ENCODE measurements at places on chromosomes 11 and 22.

DNA sequence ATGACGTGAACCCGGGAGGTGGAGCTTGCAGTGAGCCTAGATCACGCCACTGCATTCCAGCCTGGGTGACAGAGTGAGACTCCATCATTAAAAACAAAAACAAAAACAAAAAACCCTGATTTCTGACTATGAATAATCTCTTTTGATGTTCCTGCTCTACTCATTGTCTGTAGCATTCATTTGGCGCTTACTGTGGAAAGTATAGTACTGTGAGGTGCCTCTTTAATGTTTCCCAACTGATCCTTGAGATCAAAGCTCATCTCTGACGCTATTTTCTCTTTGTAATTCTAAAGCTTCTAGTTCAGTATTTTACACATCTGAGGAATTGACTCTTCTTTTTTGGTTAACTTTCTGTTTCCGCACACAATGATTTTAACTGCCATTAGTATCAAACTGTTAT, 60.0 kb downstream of the GRK3 start:
- DNase-seq: peak; percentile 85

DNA sequence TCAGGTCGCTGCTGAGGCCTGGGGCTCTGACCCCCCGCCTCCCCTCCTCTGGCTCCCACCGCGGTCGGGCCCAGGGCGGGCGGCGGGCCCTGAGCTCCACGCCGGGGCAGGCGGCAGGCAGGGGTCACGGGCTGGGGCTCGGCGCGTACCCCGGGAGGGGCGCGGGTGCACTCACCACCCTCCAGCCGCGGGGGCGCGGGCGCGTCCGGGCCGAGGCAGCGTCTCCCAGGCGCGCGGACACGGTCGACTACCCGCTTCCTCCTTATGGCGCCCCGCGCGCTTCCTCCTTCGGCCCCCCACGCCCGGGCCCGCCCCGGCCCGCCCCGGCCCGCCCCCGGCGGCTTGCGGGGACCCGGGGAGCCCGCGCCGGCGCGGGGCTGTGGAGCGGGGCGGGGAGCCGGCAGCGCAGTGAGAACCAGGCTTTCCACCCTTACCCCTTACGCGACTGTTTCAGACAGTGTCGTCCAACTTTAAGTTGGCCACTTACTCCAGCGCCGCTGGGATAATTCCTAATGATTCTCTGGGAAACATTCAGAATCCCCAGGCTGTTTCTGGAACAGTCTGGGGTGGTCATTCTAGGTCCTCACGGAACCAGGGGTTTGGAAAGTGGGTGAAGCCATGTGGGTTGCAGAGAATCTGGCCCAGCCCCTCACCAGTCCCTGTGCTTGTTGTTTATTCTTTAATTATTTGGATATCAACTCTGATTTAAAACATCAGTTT, at the start of gene BID:
TSS of gene BID (minus strand) at position 264 of the 720 bp plus-strand sequence. CDS start 24,353 bp downstream, outside the sequence.
- no peak for DNase-seq

DNA sequence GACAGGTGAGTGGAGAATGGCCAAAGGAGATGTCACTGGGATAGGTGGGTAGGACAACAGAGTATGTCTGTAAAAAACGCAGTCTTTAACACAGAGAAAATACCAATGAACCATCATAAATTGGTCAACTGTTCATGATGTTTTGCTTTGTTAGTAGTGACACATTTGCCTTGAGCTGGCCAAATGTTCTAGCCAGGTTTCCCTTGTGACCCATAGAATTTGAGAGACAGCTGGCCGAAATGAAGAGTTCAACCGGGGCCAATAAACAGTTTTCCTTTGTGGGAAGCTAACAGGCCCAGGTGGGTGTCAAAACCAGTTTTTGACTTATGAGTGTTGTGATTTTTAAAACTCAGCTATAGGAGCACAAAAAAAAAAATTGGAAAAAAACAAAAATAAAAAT, 116.6 kb upstream of the BID start:
- DNase-seq: no peak

GRCh38 chr11:12111549-12112520, 1.4 kb downstream of the MICAL2 start:
- no peak for DNase-seq

- no peak for DNase-seq
Measured at GRCh38 chr11:72239849-72240460, 4.0 kb downstream of the PHOX2A start.

GRCh38 chr11:69919659-69920344, 100.6 kb upstream of the FGF3 start:
- DNase-seq: no peak

DNA sequence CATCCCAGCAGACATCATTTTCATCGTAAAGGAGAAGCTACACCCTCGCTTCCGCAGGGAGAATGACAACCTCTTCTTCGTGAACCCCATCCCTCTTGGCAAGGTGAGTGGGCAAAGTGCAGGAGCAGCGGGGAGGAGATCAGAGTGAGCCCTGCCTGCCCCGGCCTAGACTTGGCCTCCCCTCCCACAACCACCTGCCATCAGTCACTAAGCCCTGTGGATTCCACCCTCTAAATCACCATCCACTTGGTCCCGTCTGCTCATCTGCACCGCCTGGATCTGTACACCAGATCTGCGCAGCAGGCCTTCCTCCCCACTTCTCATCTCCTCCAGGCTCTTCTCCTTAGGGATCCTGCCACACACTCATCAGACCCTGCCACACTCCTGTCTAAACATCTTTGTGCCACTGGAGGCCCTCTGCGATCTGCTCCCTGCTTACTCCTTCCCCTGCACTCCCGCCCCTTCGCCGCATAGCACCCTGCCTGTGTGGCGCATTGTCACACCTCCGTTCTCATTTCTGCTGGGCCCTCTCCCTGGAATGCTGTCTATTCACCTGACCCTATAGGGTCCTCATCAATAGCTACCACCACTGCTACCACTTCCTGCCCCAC, 14.2 kb downstream of the UCP2 start:
- DNase-seq: no peak

DNA sequence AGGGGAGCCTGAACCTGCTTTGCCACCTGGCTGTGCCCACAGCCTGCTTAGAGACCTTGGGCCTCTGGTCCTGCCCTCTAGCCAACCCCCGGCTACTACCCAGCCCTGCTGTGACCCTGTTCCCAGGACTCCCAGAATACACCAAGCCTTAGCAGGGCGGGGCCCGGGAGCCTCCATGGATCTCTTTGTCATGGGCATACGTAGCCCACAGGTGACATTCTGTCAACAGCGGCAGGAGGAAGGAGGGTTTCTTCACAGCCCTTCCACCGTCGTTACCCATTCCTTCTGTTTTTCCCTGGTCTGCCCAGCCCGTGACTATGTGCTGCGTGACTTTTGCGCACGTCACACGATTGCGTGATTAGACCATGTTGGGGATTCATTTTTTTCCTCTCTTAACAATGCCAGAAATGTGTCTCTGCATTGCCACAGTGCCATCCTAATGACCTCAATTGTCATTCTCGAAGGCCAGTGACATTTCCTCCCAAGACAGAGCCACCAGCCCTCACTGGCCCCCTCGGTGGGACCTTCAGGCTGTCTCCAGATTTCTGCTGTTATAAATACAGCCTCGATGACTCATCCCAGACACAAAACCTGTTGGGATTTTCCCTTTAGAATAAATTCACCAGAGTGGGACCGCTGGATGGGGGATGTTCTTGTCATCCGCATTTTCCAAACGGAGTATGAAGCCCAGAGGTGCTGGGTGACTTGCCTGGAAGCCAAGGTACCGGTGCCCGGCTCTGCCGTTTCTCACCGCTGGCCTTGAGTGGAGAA, 9.0 kb downstream of the SYT12 start:
- no peak for DNase-seq

DNA sequence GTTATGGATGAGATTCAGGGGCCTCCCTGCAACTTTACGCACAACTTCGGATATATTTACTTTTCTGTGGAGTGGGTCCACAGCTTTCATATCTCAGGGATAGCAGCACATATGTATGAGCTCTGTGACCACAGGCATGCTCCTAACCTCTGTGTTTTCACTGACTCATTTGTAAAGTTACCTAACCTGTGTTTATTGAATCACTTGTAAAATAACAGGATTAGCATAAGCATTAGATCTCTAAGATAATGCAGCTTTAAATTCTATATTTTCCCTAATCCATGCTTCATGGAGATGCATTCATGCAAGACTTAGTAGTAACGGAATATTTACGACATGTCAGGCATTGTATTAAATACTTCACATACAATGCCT, 47.9 kb upstream of the DDI1 start:
- no peak for DNase-seq

- DNase-seq: peak; percentile 54
Measured at GRCh38 chr22:50274311-50274710, 4.1 kb upstream of the MAPK11 start.

- DNase-seq: no peak
Measured at GRCh38 chr11:95592471-95592870, 197.1 kb downstream of the FAM76B start.

DNA sequence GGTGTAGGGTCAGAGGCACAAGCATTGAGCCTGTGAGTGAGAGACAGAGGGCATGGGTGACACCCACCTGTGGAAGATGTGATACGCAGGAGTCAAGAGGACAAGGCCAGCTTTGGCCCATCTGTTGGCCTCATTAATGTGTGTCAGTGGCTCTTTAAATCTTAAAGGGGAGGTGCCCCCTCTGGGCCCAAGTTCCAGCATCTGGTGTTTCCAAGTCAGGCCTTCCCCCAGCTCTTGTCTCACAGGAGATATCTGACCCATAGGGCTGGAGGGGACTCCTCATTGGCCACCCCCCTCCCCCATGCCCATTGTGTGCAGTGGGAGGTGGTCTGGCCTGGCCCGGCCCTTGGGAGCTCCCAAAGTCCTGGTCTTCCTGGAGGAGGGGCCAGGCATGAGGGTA, 8.9 kb downstream of the KCNK7 start:
- no peak for DNase-seq

GRCh38 chr11:94519478-94520084, 7.3 kb downstream of the C11orf97 start:
- peak; percentile 15 for DNase-seq

- no peak for DNase-seq
Measured at GRCh38 chr11:116857936-116858335, 20.5 kb upstream of the APOA1 start.

DNA sequence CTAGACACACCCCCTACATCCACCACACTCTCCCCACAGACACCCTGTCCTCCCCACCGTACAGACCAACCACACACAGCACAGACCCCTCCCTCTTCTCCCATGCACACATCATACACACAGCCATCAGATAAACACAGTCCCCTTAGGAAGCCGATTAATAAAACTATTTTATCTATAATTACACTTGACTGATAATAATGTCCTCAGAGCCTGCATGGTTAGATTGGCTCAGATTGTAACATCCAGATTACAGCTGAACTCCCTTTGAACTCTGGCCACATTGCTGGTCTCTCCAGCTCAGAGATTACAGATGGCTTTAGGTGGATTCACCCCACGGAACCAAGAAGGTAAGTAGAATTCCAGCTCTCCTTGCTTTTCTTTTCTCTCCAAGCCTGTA, 9.5 kb upstream of the ELF5 start:
- DNase-seq: no peak

DNA sequence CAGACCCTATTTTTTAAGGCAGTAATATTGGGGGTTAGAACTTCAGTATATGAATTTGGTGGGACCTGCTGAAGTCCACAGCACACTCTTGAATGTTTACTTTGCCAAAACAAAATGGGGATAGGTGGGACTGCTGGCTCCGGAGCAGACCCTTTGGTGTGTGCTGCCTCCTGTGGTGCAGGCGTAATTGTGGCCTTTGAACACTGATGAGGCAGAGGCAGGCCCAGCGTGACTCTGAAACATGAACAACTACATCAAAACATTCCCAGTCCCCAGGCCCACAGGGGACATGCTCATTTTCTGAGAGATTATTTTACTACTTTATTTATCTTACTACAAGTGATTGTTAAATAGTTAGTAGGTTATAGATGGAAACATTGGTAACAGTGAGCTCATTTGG, 225.0 kb upstream of the TBCEL start:
- no peak for DNase-seq

DNA sequence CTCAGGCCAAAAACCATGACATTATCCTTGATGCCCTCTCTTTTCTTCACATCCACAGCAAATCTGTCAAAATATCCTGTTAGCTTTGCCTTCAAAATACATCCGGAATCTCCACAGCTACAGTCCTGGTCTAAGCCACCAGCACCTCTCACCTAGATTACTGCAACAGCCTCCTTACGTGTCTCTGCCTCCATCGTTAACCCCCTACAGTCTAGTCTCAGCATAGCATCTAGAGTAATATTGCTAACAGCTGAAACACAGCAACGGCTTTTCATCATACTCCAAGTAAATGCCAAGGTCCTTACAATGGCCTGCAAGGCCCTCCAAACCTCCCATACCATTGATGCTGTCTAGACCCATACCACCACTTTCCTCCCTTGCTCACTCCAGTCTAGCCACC, 4.4 kb downstream of the TSG101 start:
- DNase-seq: peak; percentile 39

DNA sequence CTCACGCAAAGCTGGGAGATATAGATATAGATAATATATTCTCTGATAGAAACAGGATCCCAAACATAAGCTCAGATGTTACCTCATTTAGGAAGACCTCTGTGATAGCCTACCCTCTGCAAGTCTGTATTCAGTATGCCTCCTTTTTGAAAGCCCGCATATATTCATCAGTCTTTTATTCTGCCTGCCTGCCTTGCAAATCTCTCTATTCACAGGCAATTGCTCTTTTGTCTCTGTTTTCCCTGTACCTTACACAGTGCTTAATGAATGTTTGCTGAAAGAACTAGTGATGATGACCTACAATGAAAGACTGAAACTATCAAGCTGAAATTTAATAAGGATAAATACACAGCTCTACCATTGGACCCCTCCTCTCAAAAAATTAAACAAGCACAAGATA, 18.4 kb downstream of the DEUP1 start:
- DNase-seq: no peak

- DNase-seq: no peak
Measured at GRCh38 chr11:112213753-112214152, 12.5 kb upstream of the PTS start.

DNA sequence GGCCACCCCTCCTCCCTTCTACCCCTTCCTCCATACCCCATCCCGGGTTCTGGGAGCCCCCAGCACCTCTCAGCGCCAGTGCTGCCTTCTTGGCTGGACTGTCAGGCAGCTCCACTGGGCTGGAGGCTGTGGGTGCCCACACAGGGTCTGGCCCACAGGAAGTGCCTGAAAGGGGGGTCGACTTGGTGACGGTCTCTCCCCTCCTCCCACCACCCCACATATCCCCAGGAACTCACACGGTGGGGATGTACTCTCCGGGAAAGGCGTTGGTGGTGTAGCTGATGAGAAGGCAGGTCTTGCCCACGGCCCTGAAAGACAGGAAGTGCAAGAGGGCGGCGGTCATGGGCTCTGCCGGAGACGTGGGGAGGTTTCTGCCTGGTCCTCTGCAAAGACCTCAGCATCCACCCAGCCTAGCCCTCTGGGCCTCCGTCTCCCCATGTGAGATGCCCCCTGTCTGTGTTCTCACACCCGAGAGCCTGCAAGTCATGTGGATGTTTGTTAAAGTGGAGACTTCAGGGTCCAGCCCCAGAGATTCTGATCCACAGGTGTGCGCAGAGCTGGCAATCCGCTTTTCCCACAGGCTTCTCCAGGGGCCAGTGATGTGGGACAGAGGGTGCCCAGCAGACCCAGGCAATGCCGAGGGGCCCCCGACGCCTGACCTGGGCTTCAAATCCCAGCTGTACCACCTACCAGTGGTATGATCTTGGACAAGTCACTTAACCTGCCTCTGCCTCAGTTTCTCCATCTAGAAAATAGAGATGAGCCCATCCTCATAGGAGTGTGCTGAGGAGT, 2.5 kb downstream of the RAC2 start:
- DNase-seq: no peak

Data from Jurkat, Clone E6-1 (cell line).